ENCODE measurements at places on chromosomes 7 and 10.
A peak's percentile ranks its signal among the peaks of the same experiment; 100 is the strongest.

DNA sequence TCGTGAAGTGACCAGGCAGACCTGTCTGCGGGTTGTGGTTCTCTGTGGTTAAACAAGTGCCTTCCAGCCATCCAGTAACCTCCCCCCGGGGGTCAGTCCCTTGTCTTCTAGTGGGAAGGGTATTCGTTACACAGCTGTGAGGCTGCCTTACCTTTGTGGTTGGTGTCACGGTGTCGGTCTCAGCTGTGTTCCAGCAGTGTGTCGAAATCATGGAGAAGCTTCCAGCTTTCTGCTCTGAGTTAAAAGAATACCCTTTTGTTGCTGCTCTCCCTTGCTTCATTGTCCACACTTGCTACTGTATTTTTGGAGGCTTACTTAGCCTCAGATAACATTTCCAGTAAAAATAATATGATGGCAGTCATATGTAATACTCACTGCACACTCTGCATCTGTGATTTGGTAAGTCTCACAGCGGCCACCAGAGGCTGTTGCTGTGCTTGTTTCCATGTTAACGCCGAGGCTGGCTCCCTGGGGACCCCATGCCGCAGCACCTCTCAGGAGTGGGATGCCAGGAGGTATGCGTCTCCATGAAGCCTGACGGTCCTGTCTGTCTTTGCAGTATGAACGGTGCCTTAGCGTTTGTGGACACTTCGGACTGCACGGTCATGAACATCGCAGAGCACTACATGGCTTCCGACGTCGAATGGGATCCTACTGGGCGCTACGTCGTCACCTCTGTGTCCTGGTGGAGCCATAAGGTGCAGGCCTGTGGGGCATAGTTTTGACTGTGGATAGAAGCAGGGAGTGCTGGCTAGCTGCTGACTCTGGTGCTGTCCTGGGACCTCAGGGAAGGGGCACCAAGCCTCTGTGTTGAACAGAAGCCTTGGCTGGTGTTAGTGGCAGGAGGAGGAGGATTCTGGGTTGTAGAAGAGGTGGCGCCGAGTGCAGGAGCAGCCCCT is 20.5 kb downstream of the EIF3B start:
- no peak for DNase-seq

DNA sequence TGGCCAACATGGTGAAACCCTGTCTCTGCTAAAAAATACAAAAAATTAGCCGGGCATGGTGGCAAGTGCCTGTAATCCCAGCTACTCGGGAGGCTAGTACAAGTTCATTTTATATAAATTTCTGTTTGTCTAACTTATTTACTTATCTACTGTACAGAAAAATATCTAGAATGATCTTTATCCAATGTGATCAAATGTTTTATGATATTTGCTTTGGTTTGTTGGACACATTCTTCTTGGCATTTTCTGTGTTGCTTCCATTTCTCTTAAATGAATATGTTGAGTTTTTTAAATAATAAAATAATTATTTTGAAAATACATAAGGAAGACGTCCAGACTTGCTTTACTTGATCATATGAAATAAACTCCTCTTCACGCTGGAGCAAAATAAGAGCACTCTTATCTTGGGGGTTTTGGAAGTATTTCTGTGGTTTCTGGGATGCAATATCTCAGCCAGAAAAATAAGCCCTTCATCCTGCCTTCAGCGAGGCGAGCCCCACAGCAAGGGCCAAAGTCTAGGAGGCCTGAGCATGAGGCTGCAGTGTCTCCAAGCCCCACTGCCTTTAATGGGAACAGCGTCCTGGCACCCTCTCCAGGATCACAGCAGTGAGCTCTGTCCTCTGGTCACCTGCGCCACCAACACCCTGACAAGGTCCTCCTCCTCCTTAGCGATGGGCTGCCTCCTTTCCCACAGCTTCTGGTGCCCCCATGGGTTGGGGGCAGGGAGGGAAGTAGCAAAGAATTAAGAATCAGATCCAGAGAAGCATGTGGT is 480.2 kb downstream of the KCNMA1 start:
- no peak for DNase-seq

DNA sequence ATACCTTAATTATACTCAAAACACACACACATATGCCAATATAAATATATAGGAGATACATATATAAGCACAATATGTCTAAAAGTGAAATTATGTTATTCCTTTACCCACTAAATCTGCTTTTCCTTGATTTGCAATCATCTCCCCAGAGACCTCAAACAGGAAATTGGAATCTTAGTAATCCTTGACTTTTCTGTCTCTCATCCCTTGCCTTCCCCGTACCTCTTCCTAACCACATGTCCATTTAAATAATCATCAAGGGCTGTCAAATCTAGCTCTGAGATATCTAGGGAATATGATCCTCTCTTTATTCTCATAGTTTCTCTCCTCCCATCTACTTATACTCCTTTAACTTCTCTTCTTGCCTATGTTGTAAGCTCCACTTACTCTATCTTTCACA is 336.6 kb downstream of the HGF start:
- no peak for DNase-seq

- DNase-seq: no peak
Observed at GRCh38 chr10:78702186-78702585, 366.6 kb upstream of the ZMIZ1 start.

DNA sequence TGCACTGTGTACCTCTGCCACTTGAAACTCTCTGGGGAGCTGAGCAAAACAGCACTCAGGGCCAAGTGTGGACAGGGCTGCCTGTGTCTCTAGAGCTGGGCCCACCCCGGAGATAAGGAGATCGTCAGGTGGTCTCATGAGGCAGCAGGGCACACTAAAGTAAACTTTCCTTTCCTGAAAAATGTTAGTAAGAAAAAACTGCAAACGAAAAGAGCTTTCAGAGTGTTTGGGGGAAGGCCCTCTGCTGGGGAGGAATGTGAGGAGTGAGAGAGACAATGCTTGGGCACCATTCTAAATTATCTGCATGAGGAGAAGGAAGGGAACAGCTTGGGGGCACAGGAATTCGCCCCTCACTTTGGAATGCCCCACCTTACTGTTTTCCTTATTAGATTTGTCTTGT is 127.7 kb downstream of the ATXN7L1 start:
- no peak for DNase-seq

GRCh38 chr10:11510281-11510680 is 101.2 kb downstream of the USP6NL start:
- DNase-seq: no peak

DNA sequence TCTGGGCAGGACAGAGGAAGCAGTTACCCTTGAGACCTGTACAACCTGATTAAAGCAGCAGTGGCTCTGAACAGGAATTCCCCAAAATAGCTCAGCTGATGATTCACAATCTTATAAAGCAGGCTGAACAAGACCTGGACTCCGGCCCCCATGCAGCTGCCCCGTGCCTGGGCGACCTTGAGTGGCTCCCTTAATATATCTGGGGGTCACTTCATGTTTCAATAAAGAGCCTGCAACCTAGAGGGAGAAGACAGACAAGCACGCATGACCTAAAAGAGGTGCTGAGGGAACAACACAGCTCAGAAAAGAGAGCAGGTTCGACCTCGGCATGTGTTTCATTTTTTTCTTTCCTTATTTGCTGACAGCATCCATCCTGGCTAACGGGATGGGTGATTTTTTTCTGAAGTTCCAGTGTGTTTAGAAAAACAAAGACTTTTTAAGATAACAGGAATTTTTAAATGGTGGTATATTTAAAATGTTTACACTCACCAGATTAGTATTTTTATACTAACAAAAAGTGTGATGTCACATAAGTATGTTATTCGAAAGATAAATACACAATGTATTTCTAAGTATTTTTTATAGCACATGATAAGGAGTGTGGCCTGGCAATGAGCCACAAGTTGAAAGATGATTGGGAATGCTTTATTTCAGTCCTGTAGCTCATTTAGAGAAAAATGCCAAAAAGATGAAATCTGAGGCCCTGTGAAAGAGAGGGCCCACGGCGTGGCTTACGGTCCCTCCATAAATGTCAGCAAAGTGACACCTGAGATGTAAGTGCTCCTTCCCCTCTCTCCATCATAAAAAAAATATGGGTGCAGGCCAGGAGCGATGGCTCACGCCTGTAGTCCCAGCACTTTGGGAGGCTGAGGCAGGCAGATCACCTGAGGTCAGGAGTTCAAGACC is 161.3 kb downstream of the SLIT1 start:
- peak; percentile 27 for DNase-seq

DNA sequence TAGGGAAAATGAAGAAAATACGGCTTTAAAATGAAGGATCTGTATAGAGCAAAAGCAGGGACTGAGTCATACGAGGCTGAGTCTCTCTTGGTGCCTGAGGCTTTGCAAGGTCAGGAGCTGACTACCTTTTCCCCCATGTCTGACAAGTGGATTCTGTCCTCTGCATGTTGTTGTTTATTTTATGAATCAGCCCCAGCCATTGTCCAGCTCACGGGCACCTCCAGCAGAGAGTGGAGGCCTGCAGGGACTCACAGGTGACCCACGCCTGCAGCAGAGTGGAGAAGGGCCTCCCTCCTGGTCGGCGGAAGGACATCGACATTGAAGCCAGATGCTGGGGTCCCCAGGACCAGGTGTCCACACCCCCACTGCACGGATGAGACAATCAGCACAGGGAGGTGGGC is 233.9 kb downstream of the WDR37 start:
- DNase-seq: no peak

- DNase-seq: no peak
Observed at GRCh38 chr7:137142376-137142775, 201.2 kb downstream of the PTN start.

GRCh38 chr10:133134411-133135115 is 25.5 kb upstream of the KNDC1 start:
- no peak for DNase-seq

DNA sequence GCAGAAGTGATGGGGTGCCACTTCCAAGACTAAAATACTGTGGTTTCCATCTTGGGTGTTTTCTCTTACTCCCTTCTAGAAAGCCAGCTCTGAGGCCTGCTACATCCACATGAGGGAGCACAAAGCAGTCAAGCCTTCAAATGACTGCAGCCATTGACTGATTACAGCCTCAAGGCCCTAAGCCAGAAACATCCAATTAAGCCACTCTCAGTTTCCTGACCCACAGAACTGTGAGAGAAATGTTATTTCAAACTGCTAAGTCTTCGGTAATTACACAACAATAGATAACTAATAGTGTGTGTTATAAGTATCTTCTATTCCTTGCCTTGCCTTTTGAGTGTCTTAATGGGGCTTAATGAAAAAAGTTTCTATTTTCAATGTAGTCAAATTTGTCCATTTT is 24.8 kb downstream of the BRAF start:
- DNase-seq: no peak

DNA sequence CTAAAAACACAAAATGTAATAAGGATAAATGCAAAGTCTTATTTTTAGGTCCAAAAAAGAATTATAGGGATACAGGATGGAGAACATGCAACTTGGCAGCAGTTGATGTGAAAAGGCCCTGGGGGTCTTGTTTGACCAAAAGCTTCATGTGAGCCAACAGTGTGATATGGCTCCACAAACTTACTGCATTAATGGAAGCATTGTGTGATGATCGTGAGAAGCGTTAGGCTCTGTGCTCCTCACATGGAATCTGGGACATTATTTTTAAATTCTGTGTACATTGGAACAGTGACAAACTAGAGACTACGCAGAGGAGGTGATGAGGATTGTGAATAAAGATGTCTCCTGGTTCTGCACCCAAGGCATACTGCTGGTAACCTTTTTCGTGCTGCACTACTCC is 39.1 kb upstream of the CALD1 start:
- DNase-seq: no peak

- DNase-seq: no peak
Observed at GRCh38 chr7:1014681-1015080, 29.7 kb upstream of the GPR146 start.

- DNase-seq: no peak
Observed at GRCh38 chr10:5894873-5895272, 4.8 kb downstream of the FBH1 start.

- peak; percentile 84 for DNase-seq
Observed at GRCh38 chr10:34908481-34908880, 93.4 kb upstream of the PARD3 start.

- DNase-seq: peak; percentile 4
Observed at GRCh38 chr10:37754538-37755323, 102.7 kb downstream of the ZNF248 start.

DNA sequence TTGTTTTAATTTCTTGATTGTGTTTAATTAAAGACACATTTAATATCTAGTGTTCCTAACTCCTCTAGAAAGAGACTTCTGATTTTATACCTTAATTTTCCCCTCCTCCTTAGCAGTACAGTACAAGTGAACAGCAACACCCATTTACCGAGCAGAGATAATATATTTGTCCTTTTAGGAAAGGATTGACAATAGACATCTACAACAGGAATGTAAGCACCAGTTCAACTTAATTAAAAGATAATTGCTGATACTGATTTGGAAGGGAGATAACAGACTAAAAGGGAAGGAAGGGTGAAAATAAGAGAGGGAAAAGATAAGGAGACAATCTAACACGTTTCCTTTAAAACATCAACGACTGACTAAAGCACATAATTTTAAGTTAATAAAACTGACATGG is 119.3 kb downstream of the SRPK2 start:
- no peak for DNase-seq

DNA sequence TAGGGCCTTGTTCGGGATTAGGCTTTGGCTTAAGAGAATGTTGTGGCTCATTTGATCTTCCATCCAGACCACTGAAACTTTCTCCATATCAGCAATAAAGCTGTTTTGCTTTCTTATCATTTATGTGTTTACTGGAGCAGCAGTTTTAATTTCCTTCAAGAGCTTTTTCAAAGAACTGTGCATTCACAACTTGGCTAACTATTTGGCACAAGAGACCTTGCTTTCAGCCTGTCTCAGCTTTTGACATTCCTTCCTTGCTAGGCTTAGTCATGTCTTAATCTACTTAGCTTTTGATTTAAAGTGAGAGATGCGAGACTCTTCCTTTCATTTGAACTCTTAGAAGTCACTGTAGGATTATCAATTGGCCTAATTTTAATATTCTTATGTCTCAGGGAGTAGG is 19.1 kb upstream of the AKR1B1 start:
- no peak for DNase-seq

GRCh38 chr10:94016727-94017714 is 23.3 kb downstream of the PLCE1 start:
- peak; percentile 39 for DNase-seq

DNA sequence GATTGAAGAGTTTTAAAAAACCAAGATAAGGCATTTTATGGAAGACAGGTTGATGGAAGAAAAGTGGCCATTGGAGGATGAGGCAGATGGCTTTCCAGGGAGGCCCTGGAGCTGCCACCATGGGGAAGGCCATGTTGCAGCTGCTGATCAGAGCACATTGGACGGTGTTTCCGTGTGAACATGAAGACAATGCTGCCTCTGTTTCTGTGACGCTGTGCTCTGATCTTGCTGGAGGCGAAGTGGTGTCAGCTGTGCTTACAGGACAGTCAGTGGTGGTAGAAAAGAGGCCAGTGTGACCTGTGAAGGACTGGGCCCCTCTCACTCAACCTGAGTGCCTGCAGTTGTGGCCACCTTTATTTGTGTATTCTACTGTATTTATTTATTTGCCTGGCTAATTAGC is 132.9 kb downstream of the FAM204A start:
- no peak for DNase-seq

- DNase-seq: no peak
Observed at GRCh38 chr10:93146336-93146735, 72.6 kb downstream of the CYP26A1 start.

GRCh38 chr10:102629661-102630614 is 14.3 kb upstream of the TRIM8 start:
- peak; percentile 91 for DNase-seq
